GOT3 (cell line): ENCODE measurements at places on chromosomes 1 and 21.

- DNase-seq: no peak
These were observed 405.9 kb downstream of the TTLL7 start for GRCh38 chr1:83593073-83593472.

DNA sequence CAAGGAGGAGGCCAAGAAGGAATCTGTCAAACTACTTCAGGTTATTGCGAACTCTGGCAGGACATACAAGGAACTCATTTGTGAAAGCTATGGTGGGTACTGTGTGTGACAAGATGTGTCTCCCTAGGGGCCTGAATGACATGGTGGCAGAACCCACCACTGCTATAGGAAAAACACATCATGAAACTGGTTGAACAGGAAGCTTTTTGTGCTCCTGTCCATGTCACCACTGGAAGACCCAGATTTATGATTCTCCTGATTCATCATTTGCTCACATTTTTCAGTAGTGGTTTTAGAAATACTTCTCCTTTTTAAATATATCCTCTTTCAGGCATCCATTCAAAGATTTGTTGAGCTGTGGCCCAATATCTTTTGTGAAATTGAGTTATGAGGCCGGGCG, 23.6 kb downstream of the ARMH1 start:
- no peak for DNase-seq

DNA sequence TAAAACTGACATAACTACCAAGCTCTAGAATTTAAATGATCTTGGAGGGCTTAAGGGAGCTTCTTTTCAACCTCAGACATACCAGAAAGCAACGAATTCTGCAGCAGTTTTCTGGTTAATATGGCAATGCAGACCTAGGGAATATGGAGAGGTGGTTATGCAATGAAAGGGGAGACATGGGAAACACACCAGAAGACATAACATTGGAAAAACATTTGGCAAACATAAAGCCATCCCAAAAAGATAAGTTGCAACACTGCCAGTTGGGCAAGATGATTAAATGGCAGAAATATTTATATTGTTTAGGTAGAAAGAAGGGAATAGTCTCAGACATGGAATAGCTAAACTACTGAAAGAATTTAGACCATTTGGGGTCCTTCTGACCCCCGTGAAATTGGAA, 104.5 kb downstream of the KCNJ6 start:
- no peak for DNase-seq

DNA sequence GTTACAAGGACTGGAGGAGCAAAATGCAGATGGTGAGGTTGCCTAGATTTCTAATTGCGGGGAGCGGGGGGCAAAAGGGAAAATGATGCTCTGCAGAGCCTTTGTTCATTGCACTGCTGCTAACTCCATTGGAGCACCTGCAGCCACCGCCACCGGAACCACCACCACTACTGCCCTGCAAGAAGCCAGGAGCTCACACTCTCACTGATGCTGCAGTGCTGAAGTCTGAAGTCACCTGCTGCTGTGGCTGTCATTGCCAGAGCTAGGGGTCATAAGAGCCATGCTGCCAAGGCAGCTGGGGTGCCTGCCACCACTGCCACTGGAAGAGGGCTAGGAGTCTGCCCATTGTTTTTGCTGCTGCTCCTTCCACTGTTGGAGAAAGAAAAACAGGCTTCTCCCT, 7.3 kb upstream of the HPCAL4 start:
- DNase-seq: no peak

DNA sequence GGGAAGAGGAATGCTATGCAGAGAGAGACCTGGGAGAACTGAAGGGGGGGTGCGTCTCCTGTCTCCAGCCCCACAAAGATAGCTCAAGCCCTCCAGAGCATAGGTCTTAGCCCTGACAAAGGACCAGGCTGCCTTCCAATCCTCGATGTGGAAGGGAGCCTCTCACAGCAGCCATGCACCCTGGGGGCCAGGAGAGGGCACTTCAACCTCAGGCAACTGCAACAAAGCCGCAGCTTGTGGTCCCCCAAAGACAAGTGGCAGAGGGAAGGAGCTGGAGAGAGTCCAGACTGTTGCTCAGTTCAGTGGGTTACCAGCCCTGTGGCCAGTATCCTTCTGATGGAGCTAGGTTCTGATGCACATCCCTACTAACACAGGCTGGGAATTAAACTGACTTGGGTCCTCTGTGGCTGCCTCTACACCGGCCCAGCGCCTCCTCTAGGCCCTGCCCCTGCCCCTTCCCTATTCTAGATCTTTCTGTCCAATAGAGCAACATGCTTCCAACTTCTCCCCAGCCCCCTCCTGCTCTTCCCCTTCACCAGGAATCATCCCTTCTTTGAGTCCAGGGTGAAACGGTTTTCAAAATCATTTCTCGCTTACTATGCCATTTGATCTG, 100.7 kb upstream of the SPATA6 start:
- DNase-seq: no peak

DNA sequence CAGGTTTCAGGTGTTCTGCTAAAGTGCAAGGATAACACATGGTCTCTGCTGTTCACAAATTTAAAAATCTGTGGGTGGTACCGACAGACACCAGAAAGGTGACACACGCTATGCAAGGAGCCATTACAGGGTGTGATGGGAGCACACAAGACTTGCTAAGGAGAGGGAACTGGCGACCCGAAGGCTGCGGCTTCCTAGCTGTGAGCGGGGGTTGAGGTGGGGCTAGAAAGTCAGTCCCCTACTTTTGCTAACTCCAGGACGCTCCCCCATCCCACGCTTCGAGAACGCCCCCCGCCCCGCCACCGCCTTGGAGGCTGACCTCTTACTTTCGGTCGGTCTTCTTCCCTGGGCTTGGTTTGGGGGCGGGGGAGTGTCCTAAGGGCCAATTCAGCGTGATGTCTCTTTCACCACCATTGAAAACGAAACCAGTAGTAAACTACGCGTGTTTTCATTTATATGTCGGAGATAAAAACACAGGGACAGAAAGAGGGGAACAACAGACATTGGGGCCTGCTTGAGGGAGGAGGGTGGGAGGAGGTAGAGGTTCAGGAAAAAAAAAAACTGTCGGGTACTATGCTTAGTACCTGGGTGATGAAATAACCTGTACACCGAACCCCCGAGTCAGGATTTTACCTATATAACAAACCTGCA, 1.1 kb downstream of the CKS1B start:
- no peak for DNase-seq

DNA sequence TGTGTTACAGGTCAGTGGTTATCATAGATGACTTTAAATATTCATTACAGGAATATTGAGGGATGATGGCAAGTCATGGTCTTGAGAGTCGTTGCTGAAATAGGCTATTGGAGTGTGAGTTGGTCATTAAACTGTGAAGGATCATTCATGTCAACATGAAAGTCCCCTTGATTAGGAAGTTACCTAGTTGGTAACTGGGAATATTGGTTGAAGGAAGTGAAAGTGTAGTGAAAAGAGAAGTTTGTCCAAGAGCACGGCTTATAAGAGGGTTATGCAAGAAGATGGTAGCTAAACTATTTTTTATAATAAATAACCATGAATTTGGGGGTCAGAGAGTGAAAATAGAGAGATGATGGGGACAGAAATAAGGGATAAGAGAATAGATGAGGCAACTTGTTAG, 16.9 kb downstream of the CRB1 start:
- no peak for DNase-seq
